Uterine smooth muscle cell (primary cell): ENCODE measurements at places on chromosomes 3 and 15. TPM values are rescaled to one million over a fixed set of nuclear protein-coding genes. Genes with fewer than 3 reads are reported as not detected.

The GP5 gene
- under 0.01 TPM in 1 of 2 replicates, not detected in the other for total RNA-seq

The CPLX3 gene
- not detected in 2 replicates for total RNA-seq

The LAMB2 gene
- total RNA-seq = 296 and 640 TPM in 2 replicates

The IL5RA gene
- not detected in 2 replicates for total RNA-seq

The PRR20G gene
- not detected in 2 replicates for total RNA-seq

The CP gene
- total RNA-seq = not detected in 2 replicates

The TP63 gene
- total RNA-seq = under 0.01 and 0.25 TPM in 2 replicates

The CCDC32 gene
- total RNA-seq = 18.2 and 19.1 TPM in 2 replicates

The ABHD10 gene
- 57.5 and 73.8 TPM in 2 replicates for total RNA-seq

The GP9 gene
- total RNA-seq = not detected in 2 replicates

The AHSG gene
- total RNA-seq = not detected in 2 replicates

The SHF gene
- total RNA-seq = 1.1 and 2.5 TPM in 2 replicates

The RTP3 gene
- total RNA-seq = not detected in 2 replicates

The GNAT1 gene
- total RNA-seq = not detected in 2 replicates

The MED12L gene
- total RNA-seq = 0.25 and 0.33 TPM in 2 replicates

The ESYT3 gene
- 4.5 and 6.5 TPM in 2 replicates for total RNA-seq

The PTX3 gene
- total RNA-seq = 186 and 777 TPM in 2 replicates

The CD86 gene
- under 0.01 TPM in 1 of 2 replicates, not detected in the other for total RNA-seq

The ADAMTS17 gene
- 0.11 and 0.25 TPM in 2 replicates for total RNA-seq

The FMN1 gene
- total RNA-seq = 5.5 and 11.0 TPM in 2 replicates

The TM4SF18 gene
- total RNA-seq = 0.22 and 0.37 TPM in 2 replicates

The HDDC3 gene
- total RNA-seq = 18.2 and 20.5 TPM in 2 replicates

The LYZL4 gene
- not detected in 2 replicates for total RNA-seq

The GOLGA6A gene
- total RNA-seq = under 0.01 TPM in 1 of 2 replicates, not detected in the other

The AQP9 gene
- not detected in 2 replicates for total RNA-seq

The DAPK2 gene
- 4.2 and 5.8 TPM in 2 replicates for total RNA-seq

The SOX14 gene
- not detected in 2 replicates for total RNA-seq
